Activated CD4-positive, alpha-beta T cell treated with anti-CD3 and anti-CD28 coated beads for 1 hour (primary cell): ENCODE measurements at places on chromosomes 12 and 14.

GRCh38 chr12:56189099-56189917 is at the start of gene SMARCC2:
TSS of gene SMARCC2 (minus strand) at chr12:56189483. CDS start at chr12:56189461, 22 bp downstream.
- DNase-seq = peak; percentile 74

DNA sequence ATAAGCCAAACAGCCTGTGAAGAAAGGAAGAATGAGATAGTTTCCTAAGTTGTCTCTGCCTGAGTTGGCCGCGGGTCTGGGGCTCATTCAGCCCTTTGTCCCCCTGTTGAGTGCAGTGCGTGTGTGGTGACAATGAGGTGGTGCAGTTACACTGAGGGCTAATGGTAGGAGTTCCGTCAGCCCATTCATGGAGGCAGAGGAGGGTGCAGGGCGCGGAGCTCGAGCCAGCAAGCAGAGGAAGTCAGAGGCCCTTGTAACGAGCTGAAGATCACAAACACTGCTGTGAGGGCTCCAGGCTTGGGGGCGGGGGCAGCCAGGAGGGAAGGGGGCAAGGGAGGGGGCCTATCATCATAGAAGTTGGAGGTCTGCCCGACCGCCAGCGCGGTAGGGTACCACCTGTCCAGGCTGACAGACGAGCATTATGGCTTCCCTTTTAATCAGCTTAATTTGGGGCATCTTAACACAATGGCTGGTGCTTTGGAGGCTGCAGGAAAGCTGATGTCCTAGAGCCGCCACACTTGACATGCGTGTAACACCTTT is 20.5 kb downstream of the CCND2 start:
- no peak for DNase-seq

GRCh38 chr12:69534389-69534822 is 50.9 kb upstream of the CCT2 start:
- no peak for DNase-seq

- DNase-seq = no peak
Observed at GRCh38 chr14:89588840-89589296, 171.8 kb upstream of the FOXN3 start.

DNA sequence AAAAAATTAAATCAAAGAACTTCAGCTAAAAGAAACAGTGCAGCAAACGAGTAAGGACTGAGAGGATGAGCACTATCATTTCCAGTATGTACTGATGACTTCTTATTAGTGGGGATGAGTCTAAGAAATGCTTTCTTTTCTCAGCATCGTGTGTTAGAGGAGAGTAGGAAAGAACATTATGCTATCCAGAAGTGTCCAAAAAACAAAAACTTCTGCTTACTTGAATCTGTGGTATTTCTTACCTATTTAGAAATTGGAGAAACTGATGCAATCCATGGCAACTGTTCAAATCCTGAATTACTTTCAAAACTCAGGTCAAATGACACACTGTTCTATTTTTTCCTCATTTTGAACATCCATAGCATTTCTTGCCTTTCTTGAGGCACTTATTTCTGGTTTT is 23.7 kb downstream of the ABCD2 start:
- no peak for DNase-seq

GRCh38 chr12:84704856-84705255 is 207.7 kb downstream of the SLC6A15 start:
- no peak for DNase-seq

- DNase-seq = no peak
Observed at GRCh38 chr12:57176846-57177245, 29.4 kb upstream of the LRP1-AS start.

GRCh38 chr12:122449317-122449716 is 26.8 kb upstream of the CLIP1 start:
- DNase-seq = no peak

- DNase-seq = no peak
Observed at GRCh38 chr12:131607658-131608447, 103.0 kb upstream of the SFSWAP start.

DNA sequence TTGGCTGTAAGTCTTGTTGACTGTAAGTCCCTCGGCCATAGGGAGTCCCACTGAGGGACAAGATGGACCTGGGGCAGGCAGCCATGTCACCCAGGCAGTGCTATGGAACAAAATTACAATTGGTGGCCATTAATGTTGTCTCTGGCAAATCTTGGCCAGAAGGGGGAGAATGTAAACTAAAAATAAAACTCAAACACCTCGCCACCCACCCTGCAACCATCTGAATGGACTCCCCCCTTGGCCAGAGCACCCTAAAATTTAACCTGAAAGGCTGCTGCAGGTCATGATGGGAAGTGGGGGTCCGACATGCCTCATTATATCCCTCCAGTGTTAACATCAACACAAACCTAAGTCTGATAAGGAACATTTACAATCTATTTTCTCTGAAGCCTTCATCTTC is 8.2 kb downstream of the SLC22A17 start:
- DNase-seq = no peak

DNA sequence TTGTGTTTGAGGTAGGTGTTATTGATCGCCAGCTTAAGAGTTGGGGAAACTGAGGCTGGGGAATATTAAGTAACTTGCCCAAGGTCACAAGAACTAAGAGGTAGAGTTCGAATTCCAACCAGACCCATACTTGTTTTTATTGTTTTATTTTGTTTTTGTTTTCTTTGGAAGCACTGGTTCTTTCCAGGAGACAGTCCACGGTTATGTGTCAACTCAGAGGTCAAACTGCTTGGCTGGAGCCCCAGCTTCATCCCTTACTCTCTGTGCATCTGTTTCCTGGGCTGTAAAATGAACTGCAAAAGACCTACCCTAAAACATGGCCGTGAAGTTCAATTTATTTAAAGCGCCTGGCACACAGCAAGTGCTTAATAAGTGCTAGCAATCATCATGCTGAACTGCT is 74.4 kb upstream of the MAP1LC3B2 start:
- no peak for DNase-seq

DNA sequence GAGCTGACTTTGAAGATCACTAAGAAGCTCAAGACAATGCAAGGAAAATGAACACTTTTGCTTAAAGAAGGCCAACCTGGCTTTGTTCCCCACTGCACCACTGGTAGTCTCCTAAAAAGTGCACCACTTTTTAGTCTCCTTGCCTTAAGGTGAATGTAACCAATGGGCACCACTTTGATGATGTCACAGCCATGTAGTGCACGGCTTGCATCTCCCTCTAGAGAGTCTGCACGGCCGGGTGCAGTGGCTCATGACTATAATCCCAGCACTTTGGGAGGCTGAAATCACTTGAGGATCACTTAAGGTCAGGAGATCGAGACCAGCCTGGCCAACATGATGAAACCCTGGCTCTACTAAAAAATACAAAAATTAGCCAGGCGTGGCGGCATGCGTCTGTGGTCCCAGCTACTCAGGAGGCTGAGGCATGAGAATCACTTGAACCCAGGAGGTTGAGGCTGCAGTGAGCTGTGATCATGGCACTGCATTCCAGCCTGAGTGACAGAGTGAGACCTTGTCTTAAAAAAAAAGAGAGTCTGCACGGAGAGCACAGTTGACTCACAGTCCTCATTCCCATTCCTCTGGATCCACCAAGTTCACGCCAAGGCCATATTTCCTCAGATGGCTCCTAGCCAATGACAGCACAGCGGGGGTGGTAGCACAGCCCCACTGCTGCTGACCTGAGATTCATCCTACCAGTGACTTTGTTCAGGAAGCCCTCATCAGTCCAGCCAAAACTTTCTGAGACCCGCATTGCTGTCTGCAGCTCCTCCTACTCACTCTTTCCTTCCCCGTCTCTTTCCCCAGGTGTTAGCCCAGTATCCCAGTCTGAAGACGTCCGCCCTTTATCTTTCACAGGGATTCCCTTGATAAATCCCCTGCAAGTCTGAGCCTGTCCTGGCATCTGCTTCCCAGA is 16.5 kb upstream of the IFT81 start:
- no peak for DNase-seq
